ENCODE measurements at places on chromosomes 5 and 9.

DNA sequence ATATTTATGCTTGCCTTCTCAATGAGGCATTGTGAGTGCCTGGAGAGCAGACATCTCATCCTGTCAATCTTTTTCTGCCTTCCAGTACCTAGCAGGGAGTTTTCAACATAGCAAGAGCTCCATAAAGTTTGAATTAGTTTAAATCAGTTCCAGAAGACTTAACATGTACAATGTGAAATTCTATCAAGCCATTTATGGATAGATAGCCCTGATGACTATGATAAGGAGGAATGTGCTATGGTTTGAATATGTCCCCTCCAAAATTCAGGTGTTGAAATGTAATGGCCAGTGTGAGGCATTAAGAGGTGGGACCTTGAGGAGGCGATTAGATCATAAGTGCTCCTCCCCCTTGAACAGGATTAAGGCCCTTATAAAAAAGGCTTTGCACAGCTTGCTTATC lies 306.9 kb upstream of the SMARCA2 start:
- no peak for DNase-seq

DNA sequence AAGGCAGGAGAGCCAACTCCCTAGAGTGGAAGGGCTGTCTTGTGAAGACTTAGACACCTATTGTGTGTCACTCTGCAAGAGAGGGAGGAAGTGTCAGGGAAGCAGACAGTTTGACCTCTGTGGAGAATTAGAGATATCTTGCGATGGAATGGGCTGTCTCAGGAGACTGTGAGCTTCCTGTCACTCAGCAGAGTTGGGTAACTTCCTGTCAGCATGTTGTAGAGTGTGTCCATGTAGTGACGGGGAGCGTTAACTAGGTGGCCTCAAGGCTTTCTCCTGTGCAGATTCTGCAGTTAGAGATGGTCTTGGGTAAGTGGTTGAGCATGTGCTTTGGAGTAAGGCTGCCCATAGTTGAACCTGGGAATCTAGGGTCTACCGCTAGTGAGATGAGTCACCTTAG lies 136.5 kb downstream of the KIF4B start:
- DNase-seq: no peak

- DNase-seq: no peak
Observed at GRCh38 chr5:54883374-54884194, 101.8 kb downstream of the ESM1 start.

DNA sequence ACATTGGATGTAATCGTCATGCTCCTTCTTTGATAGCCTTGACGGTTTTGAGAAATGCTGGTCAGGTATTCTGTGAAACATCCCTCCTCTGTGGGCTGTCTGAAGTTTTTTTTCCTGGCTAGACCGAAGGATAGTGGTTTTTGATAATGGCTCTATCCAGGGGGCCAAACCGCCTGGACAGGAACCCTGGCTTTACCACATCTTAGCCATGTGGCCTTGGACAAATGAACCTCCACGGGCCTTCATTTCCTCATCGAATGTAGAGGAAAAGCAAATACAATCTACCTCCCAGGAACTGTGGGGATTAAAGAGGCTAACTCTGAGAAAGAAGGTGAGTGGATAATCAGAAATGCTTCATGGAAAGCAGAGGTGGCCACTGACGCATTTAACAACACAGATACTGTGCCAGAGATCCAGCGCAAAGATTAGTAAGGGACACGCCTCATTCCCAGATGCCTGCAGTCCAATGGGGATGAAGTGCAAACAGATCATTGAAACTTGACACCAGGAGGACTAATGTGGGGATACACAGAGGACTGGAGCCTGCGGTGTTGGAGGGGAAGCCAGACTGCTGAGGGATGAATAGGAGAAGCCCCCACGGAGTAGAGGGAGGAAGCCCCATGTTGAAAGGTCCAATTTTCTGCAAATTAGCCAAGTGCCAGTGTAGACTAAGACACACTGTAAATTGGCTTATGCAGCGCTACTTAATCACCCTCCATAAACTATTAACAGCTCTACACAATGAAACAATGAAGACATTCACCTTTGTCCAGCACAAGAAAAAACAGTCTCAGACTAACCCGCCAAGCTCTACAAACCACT lies 41.6 kb downstream of the MYO10 start:
- DNase-seq: no peak

- no peak for DNase-seq
Observed at GRCh38 chr9:101465326-101465915, 29.8 kb upstream of the ALDOB start.

- no peak for DNase-seq
Observed at GRCh38 chr5:117999939-118000549, 988.3 kb downstream of the DTWD2 start.

- DNase-seq: no peak
Observed at GRCh38 chr5:125258615-125259014, 512.2 kb upstream of the ZNF608 start.

GRCh38 chr5:151480384-151481293 lies 33.2 kb downstream of the SLC36A1 start:
- no peak for DNase-seq

GRCh38 chr5:38535248-38535750 lies 21.1 kb downstream of the LIFR start:
- DNase-seq: no peak

DNA sequence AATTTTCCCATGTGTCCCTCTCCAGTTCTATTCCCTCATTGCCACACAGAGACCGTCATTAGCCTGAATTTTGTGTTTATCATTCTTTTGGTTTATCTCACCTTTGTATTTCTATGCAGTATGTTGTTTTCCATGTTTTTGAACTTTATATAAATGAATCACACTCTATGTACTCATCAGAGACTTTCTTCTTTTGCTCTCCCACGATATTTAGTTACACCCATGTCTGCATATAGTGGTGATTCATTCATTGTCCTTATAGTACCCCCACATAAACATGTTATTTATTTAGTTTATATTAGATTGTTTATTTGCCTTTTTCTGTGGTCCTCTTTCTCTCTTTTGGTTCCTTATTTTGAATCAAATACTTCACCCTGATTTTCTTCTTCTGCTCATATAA lies 199.7 kb downstream of the FSTL4 start:
- DNase-seq: no peak

GRCh38 chr9:87223392-87224246 lies 274.0 kb upstream of the DAPK1 start:
- DNase-seq: no peak

DNA sequence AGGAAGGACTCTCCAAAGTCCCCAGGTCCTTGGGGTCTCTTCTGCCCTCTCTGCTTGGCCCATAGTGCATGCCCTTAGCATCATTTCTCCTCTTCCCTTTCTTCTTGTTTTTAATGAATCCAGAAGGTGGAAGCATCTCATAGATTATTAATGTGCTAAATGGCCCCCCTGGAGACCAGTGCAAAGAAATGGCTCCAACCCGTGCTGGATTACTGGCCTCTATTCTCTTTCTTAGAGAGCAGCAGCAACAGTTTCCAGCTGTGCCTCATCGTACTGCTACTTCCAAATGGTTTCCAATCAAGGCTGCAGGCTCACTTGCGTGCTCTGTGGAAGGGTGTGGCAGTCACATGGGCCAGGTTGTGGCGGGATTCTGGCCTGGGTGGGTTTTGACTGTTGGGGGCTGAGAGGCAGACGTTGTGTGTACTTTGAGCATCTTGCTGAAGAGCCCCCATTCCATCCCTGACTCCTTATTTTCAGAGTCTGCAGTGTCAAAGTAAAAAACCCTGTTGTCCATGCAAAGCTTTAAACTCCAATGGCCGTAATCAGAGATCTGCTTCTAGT lies 139.7 kb downstream of the GABBR2 start:
- no peak for DNase-seq

GRCh38 chr9:6968271-6968670 lies 210.5 kb downstream of the KDM4C start:
- DNase-seq: peak; percentile 4

- DNase-seq: no peak
Observed at GRCh38 chr9:111566234-111566633, 33.2 kb downstream of the PTGR1 start.

- no peak for DNase-seq
Observed at GRCh38 chr5:103475629-103476240, 86.9 kb downstream of the NUDT12 start.

DNA sequence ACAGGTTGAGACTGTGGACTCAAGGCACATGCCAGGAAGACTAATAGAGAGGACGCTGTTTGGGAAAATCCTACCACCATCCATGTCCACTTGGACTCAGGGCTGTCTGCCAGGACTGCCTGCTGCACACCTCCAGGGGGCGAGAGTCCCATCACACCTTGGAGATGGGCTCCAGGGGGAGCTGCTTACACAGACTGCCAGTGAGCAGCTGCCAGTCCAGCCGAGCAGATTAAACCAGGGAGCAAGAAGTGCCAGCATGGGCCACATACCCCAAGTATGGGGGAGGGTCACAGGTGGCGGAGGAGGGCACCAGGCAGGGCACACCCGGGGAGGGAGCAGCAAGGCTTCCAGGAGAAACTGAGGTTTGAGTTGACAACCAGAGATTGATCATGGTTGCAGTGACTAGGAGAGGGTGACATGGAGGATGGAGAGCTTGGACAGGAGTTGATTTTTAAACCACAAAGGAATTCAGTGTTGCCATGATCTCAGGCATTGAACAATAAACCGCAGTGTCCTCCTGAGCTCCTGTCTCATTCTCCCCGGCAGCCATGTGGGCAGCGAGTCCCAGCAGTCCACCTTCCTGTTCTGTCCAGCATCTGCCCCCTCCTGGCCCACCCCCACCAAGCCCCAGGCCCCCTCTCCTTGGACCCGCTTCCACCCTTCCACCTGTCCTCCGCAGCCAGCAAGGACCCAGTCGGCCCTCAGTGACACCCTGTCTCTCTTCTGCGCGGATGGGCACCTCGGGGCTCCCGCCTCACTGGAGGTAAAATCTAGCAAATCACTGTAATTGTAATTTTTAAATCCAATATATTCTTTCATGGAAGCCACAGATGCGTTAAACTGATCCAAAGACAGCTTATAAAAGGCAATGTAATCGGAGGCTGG lies 3.1 kb upstream of the VAV2 start:
- DNase-seq: no peak

DNA sequence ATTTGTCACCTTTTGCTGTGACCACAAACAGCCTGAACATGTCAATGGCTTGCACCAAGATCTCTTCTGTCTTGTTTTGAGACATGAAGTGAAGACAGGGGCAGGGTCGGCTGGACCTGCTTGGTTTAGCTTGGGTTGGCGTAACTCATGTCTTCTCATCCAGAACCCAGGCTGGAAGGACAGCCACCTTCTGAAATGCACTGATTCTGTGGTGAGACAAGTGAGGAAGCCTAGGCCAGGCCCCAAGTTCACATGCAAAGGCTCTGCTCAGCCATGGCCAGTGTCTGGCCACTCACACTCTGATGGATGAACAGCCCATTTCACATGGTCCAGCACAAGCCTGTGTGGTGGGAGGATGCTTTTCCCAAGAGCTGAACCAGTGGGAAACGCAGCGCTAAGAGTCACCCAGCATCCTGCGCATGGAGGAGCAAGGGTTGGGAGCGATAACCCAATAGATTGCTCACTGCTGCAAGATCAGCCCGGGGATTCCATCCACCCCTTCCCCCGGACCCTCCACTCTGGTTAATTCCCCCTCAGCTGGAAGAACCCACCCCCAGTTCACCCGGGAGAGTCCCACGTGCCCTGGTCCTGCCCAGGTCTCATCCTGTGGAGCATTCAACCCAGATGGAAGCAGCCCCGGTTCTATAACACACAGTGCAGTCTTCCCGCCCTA lies 16.2 kb upstream of the MED10 start:
- no peak for DNase-seq

- DNase-seq: no peak
Observed at GRCh38 chr5:151868451-151868850, 56.2 kb downstream of the GLRA1 start.

GRCh38 chr5:61020415-61020814 lies 75.4 kb downstream of the NDUFAF2 start:
- no peak for DNase-seq

DNA sequence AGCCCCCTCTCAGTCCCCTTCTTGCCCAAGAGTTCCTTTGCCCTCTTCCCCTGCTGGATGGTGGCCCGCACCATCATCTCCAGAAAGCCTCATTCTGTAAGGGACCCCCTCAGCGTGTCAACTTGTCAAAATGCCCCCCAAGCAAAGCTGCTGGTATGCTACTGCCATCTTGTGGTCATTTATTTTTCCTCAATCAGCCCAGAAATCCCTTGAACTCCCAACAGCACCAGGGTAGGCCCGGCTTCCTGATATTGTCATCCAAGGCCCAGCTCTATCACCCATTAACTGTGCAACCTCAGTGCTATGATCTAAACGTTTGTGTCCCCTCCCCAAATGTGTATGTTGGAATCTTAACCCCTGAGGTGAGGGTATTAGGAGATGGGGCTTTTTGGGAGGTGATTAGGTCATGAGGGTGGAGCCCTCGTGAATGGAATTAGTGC lies 53.2 kb upstream of the FBXW11 start:
- DNase-seq: no peak

- no peak for DNase-seq
Observed at GRCh38 chr5:130871346-130872086, 293.5 kb downstream of the HINT1 start.

DNA sequence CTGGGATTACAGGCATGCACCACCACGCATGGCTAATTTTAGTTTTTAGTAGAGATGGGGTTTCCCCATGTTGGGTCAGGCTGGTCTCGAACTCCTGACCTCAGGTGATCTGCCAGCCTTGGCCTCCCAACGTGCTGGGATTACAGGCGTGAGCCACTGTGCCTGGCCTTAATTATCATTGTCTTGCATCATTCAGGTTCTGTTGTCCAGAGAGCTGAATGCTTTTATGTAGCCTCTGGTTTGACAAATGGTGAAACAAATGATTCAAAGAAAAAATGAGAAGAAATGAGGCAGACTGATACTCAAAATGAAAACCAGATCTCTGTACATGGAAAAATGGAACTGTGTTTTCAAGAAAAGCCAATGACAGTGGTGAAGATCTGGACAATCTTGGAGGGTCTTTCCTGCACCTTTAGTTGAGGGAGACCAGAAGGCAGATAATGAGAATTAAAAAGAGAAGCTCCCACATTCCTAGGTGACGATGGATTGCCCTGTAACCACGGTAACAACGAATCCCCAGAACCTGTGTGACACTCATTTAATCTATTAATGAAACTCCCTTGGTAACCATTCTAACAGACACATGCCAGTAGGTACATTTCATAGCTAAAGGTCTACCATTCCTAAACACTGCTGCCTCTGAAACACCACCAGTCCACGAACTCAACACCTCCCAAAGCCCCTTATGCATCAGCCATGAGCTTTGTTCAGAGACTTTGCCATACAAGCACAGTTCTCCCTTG lies 1.6 kb downstream of the TEX48 start:
- DNase-seq: no peak

- no peak for DNase-seq
Observed at GRCh38 chr9:136527721-136528710, 17.8 kb downstream of the NOTCH1 start.

Measured in smooth muscle cell of the brain vasculature (primary cell).